ENCODE measurements at places on chromosomes 11 and 22.

GRCh38 chr11:83265331-83265730 is 20.8 kb downstream of the CCDC90B start:
- DNase-seq, result no peak

DNA sequence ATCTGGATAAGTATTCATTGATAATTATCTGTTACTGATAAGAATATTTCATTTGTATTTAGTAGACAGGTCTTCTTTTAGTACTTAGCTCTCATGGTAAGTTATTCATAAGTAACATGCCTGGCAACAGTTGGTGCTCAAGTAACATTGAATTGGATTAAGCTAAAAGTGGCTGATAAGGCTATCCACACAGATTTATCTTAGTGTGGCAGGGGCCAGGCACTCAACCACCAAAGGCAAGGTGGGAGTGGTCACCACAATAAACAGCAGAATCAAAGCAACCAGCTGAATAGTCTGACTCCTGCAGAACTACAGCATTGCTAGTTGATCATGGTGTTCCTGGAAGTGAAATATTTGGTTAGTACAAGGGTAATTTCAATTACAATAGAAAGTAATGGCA is 33.0 kb upstream of the NARS2 start:
- DNase-seq, result no peak

- DNase-seq, result no peak
Measured at GRCh38 chr11:29485641-29486040, 531.2 kb downstream of the KCNA4 start.

DNA sequence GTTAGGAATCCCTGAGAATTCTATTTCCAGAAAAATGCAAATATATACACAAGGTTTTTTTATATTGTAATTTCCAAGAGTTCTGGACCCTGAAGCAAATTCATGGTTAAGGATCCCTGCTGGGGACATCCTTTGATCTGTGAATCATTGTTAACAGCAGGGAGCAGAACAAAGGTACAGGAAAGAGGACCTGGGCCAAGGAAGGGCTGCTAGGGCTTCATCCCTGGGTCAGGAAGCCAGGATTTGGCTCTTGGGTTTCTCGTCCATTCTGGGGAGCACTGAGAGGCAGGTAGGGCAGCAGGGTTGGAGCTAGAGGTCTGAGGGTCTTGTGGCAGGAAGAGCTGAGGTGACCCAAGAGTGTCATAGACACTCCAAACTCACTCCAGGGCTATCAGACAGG is 10.2 kb upstream of the OAF start:
- no peak for DNase-seq

- no peak for DNase-seq
Measured at GRCh38 chr11:121909596-121909995, 206.4 kb downstream of the BLID start.

- no peak for DNase-seq
Measured at GRCh38 chr11:8871962-8872361, 39.0 kb upstream of the AKIP1 start.

GRCh38 chr11:44993971-44994704 is 43.5 kb upstream of the TP53I11 start:
- DNase-seq, result no peak

DNA sequence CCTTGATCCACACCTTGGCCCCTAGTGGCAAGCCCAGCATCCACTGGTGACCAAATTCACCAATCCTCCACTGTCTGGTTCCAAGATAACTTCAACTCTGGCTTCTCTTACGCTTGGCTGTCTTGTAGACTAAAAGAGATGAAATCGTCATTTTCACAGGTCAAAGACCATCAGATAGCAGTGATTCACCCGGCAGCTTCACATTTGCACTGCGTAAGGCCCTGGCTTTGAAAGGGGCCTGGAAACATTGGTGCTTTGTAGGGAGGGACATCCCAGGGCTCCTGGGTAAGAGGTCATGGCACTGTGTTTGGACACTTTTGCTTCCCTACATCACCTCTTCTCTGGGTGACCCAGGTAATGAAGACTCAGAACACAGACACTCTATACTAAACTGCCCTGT is 30.1 kb upstream of the FADD start:
- DNase-seq, result no peak

DNA sequence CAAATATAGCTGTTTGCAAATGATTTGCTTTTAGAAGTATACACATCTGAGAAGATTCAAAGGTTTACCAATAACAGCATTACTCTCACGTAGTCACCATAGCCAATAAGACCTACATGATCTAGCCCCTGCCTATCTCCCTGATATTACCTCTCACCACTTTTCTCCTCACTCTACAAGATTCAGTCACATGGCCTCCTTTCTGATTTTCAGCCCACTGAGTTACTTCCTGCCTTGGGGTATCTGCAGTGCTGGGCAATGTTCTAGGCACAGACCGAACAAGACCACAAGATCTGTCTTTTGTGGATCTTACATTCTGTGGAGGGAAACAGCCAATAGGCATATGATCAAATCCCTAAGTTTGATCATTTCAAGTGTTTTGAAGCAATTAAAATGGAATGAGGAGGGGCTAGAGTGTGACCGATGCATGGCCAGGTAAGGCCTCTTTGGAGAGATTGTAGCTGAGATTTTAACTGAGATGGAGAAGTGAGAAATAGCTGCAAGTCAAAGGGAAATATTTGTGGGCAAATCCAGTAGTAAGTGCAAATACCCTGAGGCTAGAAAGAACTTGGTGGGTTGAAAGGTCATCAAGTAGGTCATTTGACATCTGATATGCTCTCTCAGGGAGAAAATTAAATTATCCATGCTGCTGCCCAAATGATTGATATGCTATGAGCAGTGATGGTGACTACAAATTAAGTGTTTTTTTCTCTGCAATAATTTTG is 43.1 kb downstream of the ARL14EP start:
- DNase-seq, result no peak

DNA sequence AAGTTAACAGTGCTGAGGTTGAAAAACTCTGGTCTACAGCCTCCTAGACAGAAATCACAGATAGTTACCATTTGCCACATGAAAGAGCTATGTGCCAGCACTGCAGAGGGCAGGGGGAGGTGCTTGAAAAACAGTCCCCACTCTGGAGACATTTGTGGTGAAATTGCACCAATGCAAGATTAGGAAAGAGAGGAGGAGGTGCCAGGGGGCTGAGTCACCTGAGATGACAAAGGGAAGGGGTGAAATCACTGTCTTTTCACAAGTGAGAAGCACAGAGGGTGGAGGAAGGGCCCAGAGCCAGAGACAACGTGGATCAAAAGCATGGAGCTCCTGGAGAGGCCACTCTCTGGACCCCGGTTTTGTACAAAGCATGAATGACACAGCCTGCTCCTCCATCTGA is 196.3 kb downstream of the BUD13 start:
- no peak for DNase-seq

DNA sequence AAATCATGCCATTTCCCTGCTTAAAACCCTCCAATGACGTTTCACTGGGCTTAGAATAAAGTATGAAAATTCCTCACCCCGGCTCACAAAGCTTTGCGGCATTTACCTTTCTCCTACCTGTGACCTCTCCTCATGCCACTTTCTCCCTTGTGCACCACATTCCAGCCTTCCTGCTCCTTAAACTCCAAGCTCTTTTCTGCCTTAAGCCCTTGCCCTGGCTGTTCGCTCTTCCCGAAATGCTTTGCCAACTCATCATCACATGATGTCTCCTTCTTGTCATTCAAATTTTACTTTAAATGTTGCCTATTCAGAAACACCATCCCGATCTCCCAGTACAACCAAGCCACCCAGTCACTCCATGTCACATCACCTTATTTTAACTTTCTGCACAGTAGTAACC is 2.0 kb downstream of the PLEKHA7 start:
- DNase-seq, result no peak

Data from NCI-H2081 treated with DMSO at 0.1 percent for 48 hours (cell line).